Activated CD8-positive, alpha-beta memory T cell treated with anti-CD3 and anti-CD28 coated beads for 48 hours (primary cell): ENCODE measurements at places on chromosomes 3 and 15.

DNA sequence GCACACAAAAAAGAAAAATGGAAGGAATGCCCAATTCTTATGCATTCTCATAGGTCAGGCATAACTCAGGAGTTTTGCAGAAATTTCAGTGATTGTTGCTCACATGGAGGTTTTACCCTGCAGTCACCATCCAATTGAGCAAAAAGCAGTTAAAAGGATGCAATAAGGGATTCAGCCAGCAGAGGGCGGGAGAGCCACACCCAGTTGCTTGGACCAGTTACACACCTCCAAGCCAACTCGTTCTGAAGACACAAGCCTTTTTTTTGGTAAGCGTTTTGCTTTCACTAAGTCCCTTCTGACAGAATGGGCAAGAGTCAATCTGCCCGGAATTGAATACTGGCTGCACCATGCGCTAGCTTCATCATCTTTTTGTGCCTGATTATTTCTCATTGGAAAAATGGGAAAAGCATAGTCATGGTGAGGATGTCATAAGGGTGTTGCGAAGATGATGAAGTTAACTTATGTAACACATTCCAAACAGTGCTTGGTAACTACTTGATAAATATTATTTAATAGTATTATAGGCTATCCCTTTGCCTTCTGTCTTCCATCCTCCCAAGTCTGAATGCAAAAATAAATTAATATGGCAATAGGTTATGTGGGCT lies 154.4 kb upstream of the SGO1 start:
- peak; percentile 14 for DNase-seq

DNA sequence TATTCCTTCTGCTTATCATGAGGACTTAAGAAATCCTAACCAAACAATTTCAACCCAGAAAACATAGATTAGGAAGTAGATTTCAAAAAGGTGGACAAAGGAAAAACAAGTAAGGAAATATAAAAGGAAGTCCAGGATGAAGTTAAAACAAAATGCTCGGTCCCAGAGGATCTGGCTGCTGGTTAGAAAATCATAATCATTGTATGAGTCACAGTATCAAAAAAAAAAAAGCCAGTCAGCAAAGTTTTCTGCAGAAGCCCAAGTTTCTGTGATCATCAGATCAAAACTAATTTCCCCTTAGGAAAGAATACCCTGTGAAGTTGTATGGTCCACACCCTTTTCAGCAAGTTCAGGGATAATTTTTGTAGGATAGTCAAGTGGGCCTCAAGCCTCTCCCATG lies 43.0 kb upstream of the LRTM1 start:
- DNase-seq = no peak

DNA sequence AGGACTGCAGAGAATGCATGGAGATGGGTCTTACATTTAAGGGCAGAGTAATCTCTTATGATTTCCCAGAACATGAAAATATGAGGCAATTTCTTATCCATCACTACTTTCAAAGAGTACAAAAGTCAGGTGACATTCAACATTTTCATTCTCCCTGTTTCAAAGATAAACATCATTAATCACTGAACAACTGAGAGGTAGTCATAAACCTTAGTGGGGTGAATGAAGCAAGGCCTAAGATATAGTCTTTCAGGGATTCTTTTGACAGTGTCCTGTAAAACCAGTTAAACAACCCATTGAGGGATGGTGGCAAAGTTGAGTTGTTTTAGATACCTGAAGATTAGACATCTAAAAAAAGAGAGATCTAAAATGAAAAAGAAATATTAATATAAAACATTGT lies 271.6 kb upstream of the CBLB start:
- no peak for DNase-seq

DNA sequence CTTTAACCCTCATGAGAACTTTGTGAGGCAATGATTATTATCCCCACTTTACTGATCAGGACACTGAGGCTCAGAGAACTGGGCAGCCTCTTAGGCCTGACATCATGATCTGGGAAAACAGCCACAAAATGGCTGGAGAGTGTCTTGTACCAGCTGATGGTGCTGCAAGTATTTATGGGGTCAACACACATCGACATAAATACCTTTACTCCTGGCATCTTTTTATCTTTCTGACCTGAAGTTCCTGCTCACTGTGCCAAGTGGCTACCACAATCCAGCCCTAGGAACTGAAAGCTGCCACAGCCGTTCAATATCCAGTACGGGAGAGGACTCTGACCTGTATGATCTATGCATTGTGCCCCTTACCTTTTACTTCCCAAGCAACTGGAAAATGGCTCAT lies 29.2 kb upstream of the MUC13 start:
- DNase-seq = no peak

DNA sequence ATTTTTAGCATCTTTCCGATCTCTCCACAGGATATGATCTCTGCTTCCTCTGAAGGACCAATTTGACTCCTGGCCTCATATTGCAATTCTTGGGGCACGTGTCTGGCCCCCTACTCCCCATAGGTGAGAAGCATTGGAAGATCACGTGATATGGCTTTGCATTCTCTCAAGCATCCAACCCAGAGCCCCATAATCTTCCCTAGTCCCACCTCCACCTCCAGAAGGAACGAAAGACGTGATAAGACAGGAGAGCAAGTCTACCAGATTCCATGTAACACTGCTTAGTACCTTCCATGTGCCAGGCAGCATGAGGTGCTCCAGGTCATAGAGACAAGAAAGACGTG lies 176.3 kb downstream of the MEGF11 start:
- no peak for DNase-seq

GRCh38 chr15:97995881-97996603 lies 35.5 kb downstream of the ARRDC4 start:
- DNase-seq = no peak

DNA sequence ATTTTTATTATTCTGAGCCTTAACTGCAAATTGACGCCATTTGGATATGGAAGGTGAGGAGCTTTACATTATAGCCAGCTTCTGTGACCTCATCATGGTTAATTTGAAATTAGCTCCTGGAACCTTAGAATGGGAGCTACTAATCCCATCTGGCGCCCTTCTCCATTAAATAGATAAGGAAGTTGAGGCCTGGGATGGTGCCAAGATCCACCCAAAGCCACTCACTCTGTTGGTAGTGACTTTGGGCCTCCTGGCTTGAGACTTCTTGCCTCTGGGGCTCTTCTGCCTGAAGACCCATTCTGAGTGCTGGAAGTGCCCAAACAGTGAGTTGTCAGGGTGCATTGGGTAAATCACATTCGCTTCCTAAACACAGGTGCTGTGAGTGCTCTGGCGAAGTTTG lies 12.0 kb upstream of the HMCES start:
- no peak for DNase-seq

- no peak for DNase-seq
These were observed 37.2 kb downstream of the ABHD5 start for GRCh38 chr3:43727930-43728329.

- no peak for DNase-seq
These were observed 516.1 kb downstream of the AGBL1 start for GRCh38 chr15:86595741-86596140.

DNA sequence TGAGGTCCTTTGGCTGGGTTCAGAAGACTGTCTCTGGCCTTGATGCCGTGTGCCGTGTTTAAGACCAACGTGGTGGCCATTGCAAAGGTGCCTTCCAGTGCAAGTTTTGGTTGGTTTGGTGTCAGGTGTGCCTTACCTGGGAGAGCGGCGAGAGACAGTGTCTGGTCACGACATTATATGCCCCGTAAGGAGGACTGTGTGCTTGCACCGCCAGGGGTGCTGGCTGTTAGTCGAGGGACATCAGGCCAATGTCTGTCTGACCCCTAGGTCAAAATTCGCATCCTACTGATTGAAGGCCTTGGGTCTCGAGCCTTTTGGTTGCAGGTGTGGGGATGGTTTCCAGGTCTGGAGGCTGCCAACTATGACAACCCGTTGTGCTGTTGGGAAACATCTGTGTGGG lies 111.9 kb downstream of the SNRPN start:
- DNase-seq = no peak

DNA sequence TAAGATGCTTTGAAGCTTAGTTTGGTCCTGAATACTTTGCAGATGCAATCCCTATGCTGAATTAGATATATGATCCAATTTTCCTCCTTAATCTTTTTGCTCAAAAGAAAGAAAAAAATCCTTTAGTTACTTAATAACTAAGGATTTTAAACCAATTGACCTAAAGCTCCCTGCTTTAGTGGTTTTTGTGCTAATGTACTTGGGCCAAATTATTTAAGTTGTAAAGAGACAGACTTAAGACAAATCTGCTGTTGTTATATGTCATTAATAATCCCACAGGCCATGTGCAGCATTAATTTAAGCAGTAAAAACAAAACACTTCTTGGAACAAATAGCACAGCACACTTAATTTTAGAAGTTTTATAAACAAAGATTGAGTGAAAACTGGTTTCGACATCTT lies 776.1 kb upstream of the SEMA6D start:
- no peak for DNase-seq

DNA sequence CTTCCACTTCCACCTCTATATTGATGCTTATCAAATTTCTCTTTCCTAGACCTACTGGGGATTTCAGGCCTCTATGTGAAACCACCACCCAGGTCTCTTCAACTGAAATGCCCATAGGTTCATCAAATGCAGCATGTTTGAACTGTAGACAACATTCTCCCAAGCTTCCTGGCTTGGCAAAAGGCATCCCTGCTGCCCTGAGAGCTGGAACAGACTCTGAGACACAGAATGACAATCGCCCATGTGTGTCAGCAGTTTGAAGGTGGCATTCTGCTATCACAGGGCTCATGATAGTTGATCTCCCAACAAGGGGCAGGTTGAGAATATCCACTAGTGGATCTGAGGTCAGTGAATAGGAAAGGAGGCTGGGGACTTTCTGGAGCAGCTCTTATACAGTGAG lies 200.7 kb downstream of the RPLP1 start:
- no peak for DNase-seq

DNA sequence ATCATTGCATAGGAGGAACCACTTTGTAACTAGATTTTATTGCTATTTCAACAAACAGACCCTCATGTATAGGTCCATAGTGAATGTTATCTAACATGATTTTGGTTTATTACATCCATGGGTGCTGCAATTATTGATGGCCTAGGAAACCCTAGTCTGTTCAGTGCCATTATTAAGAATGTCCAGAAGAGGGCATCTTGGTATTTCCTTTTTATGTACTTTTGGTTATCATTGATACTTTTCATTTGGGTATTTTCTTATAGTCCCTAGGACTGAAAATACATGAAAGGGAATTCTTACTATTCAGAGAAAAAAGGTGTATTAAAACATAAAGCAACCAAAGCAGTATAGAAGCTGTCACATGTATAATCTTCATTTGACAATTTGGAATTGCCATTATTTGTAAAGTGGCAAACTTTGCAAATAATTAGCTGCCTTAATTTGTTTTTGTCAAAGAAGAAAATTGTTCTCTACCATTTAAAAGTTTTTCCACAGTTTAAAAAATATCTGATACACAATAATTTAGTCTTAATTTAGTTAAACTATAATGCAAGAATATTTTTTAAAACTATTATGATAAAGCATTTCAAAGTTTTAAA lies 48.7 kb downstream of the CNOT10 start:
- DNase-seq = no peak

DNA sequence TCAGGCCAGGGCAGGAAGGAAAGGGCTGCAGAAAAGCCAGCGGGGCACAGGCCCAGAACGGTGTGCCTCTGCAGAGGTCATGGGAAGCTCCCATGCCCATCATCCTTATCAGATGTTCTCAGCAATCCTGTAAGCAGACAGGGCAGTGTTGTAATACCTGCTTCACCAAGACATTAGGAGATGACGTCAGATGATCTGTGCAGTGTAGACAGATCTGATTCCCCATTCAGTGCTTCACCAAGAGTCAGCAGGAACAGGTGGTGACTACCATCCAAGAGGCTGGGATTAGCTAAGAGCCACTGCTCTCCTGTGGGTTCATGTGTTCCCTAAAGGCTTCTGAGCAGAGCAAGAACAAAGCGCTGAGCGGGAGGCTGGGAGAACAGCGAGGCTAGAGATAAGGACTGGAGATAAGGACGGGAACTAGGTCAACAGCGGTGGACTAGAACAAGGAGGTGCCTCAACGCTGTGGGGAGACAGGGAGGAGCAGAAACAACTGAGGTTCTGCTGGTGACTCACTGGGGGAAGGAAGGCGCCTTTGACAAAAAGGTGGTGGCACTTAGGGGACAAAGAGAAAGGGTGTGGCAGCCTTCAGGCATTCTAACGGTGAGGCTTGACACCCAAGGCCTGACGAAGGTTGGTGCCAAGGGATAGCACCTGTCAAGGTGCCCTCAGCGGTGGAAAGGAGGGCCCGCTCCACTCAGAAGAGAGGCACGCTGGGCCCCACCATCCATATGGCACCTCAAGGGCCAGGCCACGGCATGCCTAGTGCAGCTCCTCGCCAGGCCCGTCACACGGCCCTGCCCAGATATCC lies 28.4 kb downstream of the CCDC12 start:
- no peak for DNase-seq

DNA sequence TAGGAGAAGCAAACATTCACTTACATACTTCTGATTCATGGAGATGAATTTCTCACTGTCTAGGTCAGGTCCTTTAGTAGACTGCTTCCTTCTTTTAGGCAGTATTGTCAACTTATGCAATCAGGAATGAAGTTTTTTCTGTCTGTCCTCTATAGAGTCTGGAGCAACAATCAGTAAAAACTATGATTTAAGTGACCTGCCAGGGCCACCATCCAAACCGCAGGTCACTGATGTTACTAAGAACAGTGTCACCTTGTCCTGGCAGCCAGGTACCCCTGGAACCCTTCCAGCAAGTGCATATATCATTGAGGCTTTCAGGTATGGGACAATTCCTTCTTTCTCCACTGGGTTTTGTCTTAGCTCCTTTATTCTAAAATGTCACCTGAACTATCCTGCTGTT lies 523.1 kb downstream of the ROBO2 start:
- no peak for DNase-seq

DNA sequence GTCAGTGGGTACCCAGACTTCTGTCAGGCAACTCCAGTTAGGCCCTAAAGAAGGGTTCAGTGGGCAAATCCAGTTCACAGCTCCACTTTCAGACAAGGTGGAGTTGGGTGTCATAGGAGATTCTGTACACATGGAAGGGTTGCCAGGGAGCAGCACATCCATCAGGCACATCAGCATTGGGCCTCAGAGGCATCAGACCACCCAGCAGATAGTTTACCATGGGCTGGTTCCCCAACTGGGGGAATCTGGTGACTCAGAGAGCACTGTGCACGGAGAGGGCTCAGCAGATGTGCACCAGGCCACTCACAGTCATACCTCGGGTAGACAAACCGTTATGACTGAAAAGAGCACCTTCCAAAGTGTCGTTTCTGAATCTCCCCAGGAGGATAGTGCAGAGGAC lies 27.2 kb downstream of the SYNM start:
- DNase-seq = no peak
